ENCODE measurements at places on chromosomes 2 and 18.

DNA sequence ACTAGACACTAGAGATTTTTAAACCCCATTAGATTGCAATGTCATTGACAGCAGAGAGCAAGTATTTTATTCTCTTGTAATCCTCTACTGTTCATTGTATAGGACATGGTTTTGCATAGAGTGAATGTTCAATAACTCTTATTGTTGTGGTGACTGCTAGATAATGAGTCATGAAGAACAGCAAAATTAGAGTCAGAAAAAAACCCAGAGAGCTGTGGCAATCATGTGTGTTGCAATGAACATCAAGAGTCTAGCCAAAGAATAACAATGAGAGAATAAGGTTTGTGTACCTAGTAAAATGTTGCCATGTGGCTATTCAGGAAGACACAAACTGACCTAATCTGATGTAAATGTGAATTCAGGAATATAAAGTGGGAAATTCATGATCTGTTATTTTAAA lies 684.0 kb downstream of the DSC3 start:
- no peak for DNase-seq

- DNase-seq = no peak
Observed at GRCh38 chr2:59857109-59857508, 696.3 kb downstream of the BCL11A start.

DNA sequence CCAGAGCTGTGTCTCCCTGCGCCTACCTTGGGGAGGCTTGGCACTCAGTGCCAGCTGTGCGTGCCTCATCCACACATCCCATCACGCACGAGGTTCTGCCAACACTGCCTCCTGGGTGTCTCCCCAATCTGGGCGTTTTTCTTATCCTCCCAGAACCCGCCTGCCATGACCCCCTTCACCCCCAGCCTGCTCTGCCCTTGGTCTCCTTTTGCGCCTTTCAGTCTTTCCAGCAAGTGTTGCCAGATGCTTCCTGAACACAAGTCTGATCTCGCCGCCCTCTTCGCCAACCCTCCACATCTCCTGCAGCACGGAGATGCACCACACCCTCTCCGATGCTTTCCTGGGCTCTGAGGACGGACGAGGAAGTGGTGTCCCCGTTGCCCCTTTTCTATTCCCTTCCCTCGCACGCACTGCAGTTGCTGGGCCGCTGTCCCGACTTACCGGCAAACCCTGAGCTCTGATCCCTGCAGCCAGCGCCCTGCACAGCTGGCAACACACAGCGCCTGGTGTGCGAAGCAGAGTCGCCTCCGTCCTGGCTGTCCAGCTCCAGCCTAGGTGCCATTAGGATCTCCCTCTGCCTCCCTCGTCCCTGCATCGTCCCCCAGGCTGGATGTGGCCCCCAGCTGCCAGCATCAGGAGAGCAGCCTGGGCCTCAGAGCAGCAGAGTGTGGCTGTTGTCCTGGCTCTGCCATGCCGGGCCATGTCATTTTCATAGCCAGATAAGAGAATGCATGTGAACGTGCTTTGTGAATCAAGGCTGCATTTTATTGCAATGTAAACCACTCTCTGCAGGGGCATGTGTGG lies 22.6 kb upstream of the ALLC start:
- no peak for DNase-seq

DNA sequence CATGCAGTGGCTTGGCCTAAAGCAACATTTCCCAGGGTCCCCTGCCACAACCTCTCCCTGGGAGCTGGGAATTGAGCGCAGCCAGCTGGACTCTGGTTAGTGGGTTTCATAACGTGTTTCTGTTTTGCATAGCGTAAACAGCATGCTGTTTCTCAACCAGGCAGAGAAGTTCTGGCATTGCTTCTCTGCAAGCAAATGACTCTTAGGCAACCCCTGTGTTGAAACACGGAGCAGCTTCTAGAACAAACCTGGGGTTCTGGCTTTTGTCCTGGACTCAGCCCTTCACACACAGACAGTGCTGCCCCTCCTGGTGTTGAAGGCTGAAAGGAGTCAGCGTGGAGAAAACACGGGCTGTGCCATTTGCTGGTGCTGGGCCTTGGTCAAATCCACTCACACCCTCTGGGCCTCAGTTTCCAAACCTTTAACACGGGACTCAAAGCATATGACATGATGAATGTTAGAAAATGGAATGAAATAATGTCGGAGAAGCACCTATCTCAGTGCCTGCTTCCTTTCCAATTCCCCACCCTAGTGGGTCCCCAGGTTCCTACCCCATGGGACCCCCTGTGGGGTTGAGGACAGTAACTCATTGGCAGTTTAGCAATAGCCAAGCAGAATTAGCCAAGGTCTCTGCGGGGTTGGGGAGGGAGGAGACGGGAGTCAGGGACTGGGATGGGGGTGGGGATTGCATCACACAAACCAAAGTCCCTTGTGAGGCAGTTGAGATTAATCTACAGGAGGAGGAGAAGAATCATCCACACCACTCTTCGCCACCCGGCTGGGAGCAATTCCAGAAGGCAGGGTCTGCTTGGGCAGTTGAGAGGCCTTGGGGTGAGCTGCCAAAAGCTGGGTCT lies 30.2 kb upstream of the IL1R2 start:
- DNase-seq = no peak

GRCh38 chr18:46810481-46811000 lies 53.7 kb upstream of the ST8SIA5 start:
- DNase-seq = no peak

GRCh38 chr2:203814661-203815540 lies 52.7 kb upstream of the CTLA4 start:
- peak; percentile 53 for DNase-seq

DNA sequence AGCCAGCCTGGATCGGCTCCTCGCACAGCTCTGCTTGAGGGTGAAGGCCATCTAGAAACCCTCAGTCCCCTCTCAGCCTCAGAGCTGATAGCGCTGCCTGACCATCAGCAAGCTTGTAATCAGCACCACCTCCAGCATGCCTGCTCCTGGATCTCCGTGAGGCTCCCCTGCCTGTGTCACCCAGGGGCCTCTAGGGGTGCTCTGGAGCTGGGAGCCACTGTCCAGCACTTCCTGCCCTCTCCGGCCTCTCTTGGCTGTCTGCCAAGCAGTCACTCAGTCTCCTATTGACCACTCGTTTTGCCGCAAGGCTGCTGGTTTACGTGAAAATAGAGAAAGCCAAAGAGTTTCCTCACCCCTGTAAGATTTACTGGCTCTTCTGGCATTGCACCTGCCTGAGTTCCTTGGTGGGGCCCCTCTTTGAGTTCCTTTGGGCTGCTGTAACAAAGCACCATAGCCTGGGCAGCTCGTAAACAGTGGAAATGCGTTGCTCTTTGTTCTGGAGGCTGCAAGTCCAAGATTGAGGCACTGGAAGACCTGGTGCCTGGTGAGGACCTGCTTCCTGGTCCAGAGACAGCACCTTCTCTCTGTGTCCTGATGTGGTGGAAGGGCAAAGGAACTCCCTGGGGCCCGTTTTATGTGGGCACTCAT lies 17.9 kb downstream of the CAPN10 start:
- DNase-seq = no peak

DNA sequence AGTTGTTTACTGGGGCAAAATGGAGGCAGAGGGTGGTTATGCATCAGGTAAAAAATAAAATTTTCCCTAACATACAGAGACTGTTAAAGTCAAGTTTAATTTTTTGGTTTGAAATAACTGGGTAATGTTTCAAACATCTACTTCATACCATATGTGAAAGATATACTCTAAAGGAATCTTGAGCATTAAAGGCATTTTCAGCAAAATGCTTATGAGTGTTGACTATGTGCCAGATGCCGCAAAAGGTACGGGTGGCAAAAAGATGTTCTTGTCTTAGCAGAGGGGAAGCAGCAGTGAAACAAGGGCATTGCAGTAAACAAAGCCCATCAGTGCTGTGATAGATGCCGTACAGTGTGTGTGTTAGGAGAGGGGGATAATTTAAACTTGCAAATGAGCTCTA lies 263.1 kb upstream of the ID2 start:
- no peak for DNase-seq

GRCh38 chr2:182543741-182544525 lies 117.1 kb upstream of the PDE1A start:
- DNase-seq = no peak

DNA sequence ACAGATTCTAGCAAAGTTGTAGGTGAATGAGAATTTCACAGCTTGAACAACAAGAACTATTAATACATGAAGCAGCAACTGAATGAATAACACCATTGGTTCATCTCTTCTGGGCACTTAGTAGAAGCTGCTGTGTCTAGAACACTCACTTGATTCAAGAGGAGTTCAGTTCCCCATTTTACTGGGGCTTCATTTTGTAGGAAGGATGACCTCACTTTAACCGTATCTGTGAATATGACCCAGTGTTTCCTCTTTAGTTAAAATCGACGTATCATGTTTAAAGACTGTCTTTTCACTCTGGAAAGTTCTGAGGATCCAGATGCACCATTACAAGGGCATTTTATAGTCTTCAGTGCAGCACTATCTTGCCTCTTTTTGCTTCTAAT lies 47.8 kb downstream of the LRRTM1 start:
- no peak for DNase-seq

DNA sequence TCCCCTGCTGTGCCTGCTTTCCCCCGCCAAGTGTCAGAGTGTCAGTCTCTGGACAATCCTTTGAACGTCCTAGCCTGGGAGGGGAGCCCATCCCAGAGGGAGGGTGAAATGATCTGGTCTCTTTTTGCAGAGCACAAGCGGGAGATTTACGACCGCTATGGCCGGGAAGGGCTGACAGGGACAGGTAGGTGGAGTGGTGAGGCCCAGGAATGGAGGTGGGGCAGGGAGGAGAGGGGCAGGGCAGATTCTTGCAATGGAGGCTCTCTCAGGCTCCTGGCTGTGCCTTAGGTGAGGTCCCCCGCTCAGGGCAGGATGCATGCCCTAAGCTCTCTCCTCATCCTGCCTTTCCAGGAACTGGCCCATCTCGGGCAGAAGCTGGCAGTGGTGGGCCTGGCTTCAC lies 2.4 kb downstream of the DNAJB2 start:
- DNase-seq = peak; percentile 26

- DNase-seq = no peak
Observed at GRCh38 chr18:24051031-24051947, 36.7 kb downstream of the TTC39C start.

- no peak for DNase-seq
Observed at GRCh38 chr2:58110765-58111164, 64.2 kb downstream of the VRK2 start.

GRCh38 chr2:6993936-6994335 lies 76.7 kb downstream of the RNF144A start:
- DNase-seq = no peak

- DNase-seq = no peak
Observed at GRCh38 chr2:163515836-163516235, 220.0 kb downstream of the FIGN start.

DNA sequence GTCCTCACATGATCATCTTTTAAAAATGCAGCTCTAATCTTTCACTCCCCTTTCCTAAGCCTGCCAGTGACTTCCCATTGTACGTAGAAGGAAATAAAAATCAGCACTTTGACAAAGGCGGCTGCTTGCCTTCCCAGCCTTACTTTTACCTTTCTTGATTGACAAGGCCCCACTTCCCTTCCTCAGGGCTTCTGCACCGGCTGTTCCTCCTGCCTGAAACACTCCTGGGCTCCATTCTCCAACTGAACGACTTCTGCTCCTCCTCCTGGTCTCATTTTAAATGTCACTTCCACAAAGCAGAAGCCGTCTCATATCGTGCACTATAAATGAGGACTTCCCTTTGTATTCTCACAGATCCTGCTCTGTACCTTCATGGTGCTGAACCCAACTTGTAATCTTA lies 56.1 kb downstream of the OSBPL6 start:
- no peak for DNase-seq

- DNase-seq = no peak
Observed at GRCh38 chr2:36677386-36677785, 19.1 kb upstream of the VIT start.

DNA sequence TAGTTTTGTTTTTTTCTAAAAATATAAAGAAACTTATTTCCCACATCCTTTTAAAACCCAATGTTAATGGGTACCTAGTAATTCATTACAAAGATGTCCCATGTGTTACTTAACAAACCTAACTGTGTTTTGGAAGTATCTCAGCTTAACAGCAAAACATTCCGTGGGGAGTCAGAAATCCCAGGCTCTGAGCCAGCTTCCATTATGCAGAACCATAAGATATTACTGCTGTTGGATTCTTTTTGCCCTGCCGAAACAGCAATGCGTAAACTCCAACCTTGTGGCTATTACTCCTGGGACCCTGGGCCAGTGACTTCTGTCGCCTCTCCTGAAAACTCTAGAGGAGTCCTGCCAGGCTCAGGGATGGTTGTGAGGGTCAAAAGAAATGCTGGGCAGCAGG lies 174.1 kb downstream of the UXS1 start:
- DNase-seq = no peak

- no peak for DNase-seq
Observed at GRCh38 chr2:200367155-200367554, 60.7 kb downstream of the SPATS2L start.

DNA sequence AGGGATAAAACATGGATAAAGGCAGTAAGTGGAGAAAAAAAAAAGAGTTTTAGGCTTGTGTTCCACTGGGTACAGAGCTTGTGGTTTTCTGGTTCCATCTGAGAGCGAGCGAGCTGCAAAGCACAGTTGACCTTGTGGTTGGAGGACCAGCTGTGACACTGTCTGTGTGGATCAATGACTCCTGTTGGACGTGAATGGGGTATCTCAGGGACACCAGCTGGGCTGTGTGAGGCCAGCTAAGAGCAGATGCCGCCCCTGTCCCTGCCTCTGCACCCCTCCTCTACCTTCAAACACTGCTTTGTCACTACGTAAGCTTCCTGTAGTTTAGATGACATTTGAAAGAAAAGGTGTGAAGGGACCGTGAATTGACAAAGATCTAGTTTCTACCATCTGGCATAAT lies 67.8 kb downstream of the QPCT start:
- no peak for DNase-seq

- DNase-seq = no peak
Observed at GRCh38 chr2:240179941-240180666, 39.6 kb upstream of the OTOS start.

- DNase-seq = no peak
Observed at GRCh38 chr2:49714454-49714853, 560.1 kb upstream of the FSHR start.

GRCh38 chr2:58133395-58133794 lies 86.8 kb downstream of the VRK2 start:
- no peak for DNase-seq

DNA sequence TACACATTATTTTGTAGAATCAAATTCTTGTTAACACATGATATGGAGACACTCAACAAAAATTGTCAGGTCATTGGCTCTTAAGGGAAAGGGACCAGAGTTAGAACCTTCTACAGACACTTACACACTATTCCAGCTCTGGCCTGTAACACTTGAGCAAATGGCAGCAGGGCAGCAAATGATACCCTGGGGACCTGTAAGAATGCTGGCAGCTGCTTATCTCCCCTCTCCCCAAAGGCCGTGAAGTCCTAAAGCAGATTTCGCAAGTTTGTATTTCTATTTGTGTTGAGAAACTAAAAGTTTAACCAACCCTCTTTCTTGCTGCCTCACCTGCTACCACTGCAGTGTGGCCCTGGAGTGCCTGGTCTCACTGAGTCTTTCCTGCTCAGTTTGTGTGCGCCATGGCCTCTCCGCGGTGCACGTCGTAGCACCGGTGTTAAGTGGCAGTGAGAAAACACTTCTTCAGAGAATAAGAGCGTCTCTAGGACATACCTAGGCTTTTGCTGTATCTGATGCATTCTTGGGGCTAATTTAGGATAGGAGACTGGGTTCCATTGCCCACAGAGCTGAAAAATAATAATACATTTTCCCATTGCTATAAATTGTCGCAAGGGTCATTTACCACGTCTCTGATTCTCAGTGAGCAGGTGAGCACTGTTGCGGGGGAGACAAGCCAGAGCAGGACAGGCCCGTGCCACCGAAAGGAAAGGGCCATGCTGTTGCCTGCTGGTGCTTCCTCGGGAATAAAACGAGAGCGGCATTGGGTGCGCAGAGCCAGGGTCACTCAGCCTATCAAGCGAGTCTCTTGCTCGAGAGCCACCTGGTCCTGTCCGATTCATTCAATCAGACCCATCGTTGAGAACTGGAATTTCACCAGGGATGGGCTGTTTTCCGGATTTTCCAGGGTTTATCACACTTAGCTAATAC lies 204.9 kb downstream of the PTGR3 start:
- DNase-seq = no peak

Measured in CD4-positive, alpha-beta memory T cell (primary cell).